ENCODE measurements at places on chromosomes 2 and 18. TPM values are rescaled to one million over a fixed set of nuclear protein-coding genes. Genes with fewer than 3 reads are reported as not detected.

The FEV gene
- not detected for total RNA-seq

The SPHKAP gene
- total RNA-seq, result not detected

The DSEL gene
- 0.47 TPM for total RNA-seq

The GCKR gene
- total RNA-seq, result 0.76 TPM

The CABYR gene
- 0.36 TPM for total RNA-seq

The ALLC gene
- not detected for total RNA-seq

The FIGN gene
- not detected for total RNA-seq

The MBP gene
- total RNA-seq, result 27.4 TPM

The COA5 gene
- total RNA-seq, result 30.0 TPM

The PELI1 gene
- total RNA-seq, result 122 TPM

The DHX57 gene
- total RNA-seq, result 7.3 TPM

The TACR1 gene
- not detected for total RNA-seq

The STEAP3 gene
- 9.8 TPM for total RNA-seq

The RNF125 gene
- 2.1 TPM for total RNA-seq

The NCKAP1 gene
- 43.2 TPM for total RNA-seq

The ACVR1C gene
- 0.03 TPM for total RNA-seq

The GPR55 gene
- not detected for total RNA-seq

The TMEFF2 gene
- total RNA-seq, result not detected

The IL36RN gene
- 1.4 TPM for total RNA-seq

The TUBA3E gene
- not detected for total RNA-seq
